NCI-H146 (cell line): ENCODE measurements at places on chromosomes 1 and 21.

DNA sequence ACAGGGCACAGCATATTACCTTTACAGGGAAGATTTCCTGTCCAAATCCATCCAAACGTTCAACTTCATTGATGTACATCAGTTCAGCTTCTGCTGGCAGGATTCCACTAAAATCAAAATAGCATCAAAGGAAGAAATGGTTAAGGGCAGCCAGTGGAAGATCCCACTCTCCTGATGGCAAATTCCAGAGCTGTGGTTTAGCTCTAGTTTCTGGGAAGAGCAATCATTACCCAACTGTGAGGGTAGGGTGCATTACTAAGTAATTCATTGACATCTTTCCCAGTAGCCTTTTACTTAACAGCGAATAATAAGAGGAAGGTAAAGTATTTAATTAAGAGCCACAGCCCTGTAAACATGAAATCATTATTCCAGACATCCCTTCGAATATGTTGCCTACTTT is 120.7 kb downstream of the SMYD2 start:
- DNase-seq: no peak

- DNase-seq: no peak
These were observed 46.6 kb downstream of the SSBP3 start for GRCh38 chr1:54359393-54360162.

DNA sequence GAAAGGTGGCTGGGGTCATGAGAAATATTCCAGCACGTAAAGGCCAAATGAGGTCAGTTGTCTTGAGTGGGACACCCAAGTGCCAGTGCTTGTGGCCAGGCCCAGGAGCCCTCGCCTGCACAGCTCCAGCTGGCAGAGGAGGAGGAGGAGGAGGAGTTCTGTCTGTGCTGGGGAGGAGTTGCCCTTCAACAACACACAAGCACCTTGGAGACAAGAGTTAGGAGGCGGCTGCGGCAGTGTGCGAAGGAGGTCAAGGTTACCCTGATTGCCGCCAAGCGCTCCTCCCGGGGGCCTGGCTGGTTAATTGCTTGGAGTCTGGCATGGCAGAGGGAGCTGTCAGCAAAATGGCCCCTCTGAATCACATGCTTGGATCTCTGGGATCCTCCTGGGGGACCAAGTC is 45.1 kb downstream of the GRIK3 start:
- no peak for DNase-seq

DNA sequence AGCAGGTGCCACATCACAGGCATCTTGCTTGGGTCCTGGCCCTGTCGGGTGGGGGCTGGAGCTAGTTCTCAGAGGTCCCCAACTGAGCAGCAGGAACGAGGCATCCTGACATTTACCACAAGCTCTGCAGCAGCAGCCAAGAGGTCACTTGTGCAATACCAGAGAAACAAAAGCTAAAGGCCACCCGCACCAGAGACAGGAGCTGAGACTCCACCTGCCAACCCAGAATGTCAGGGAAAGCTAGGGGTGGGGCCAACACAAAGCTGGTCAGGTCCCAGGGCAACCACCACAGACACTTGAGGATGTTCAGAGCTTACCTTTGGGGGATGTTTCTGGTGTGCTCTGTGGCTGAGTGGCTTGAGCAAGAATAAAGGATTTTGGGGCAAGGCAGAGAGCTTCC is 13.6 kb upstream of the SYT6 start:
- no peak for DNase-seq

DNA sequence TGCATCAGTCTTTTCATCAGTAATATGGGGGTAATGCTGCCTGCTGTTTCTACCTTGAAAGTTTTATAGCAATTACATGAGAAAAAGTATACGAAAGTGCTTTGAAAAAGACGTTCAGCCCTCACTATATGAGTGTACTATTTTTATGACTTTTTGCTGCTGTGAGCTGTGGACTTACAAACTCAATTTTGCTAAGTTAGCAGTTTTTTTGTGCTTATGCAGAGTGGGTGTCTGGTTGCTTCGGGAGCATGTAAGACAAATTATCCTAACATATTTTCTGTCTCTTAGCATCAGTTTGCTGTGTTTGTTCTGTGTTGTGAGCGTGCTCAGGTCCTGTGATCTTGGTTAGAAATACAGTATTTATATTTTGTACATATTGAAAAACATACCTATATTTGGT is 109.7 kb downstream of the CACNA1E start:
- no peak for DNase-seq

GRCh38 chr1:174344162-174344561 is 103.6 kb upstream of the GPR52 start:
- no peak for DNase-seq

GRCh38 chr1:57707631-57708030 is 283.8 kb upstream of the DAB1 start:
- DNase-seq: no peak

DNA sequence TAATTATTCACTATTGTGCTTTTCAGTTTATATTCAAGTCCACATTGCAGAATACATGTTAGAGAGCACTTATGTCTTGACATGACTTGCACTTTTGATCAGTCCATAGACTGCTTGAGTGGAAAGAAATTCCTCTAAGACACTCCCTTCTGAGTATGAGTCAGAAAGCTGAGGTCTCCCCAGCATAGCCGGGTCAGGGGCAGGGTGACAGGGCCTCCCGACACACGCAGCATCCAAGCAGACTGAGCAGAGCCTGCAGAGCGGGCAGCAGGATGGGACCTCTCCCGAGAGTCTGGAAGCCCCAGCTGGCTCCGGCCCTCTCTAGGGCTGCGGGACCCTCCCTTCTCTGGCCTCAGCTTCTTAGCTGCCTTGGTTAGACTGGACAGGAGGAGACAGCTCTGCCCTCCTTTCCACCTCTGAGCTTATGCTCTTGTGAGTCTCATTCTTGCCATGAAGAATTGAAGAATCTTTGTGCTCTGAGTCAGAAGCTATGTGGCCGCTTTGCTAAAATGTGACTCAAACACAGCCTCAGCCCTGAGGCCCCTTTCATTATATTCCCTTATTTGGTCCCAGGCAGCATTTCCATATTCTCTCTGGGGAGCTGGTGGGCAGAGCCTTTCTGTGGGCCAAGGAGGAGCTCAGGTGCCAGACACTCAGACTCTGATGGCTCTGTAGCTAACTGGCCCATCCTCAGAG is 11.2 kb upstream of the CAPN2 start:
- DNase-seq: no peak

GRCh38 chr1:67390041-67390887 is 39.9 kb downstream of the SERBP1 start:
- DNase-seq: no peak

DNA sequence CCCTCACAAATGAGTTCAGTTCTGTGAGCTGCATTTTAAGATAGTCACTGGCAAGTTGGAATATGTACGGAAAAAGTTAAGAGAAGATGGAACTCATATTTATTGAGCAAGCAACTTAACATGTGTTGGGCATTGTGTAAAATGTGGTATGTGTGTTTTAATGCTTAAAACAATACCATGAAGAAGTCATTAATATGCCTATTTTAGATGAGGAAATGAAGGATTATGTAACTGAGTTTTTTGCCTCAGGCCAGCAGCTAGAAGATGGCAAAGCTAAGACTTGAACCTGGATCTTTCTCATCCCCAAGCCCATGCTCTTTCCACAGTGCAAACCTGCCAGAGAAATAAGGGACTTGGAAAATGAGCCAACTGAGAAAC is 48.9 kb downstream of the SPATA46 start:
- no peak for DNase-seq

GRCh38 chr1:201260648-201261311 is 22.5 kb upstream of the PKP1 start:
- no peak for DNase-seq
